Muscle of leg (tissue), 16 donors: ENCODE measurements at places on chromosomes 2 and 18. TPM values are rescaled to one million over a fixed set of nuclear protein-coding genes. Genes with fewer than 3 reads are reported as not detected.
A peak's percentile ranks its signal among the peaks of the same experiment; 100 is the strongest.

- peak; percentile 42 for DNase-seq
Observed at GRCh38 chr2:38945372-38945771, 55.7 kb downstream of the ARHGEF33 start.

The SPATS2L gene
- total RNA-seq = 144 TPM

The DNAH6 gene
- 0.18 TPM for total RNA-seq

- no peak for DNase-seq
Observed at GRCh38 chr2:144358374-144358964, 161.4 kb downstream of the ZEB2 start.

DNA sequence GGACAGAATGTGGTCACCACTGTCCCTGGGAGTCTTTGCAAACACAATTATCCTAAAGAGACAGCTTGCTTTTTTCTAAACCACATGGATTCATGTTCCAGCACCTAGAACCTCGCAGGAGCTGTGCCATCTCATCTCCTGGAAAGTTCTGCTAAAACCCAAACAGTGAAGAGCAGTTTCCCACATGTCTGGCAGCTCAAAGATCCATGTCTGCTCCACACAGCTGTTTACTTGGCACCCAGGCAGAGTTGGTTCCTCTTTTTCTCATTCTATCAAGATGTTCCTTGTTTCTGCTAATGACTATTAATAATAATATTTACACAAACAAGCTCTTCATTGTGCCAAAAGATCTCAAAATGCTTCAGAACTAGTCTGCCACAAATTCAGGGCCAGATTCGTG is 30.1 kb upstream of the PID1 start:
- DNase-seq = peak; percentile 39
